Urinary bladder (tissue), 4 donors: ENCODE measurements at places on chromosomes 7 and 10. TPM values are rescaled to one million over a fixed set of nuclear protein-coding genes. Genes with fewer than 3 reads are reported as not detected.

The GARS1 gene
- total RNA-seq, result 76.7 TPM

DNA sequence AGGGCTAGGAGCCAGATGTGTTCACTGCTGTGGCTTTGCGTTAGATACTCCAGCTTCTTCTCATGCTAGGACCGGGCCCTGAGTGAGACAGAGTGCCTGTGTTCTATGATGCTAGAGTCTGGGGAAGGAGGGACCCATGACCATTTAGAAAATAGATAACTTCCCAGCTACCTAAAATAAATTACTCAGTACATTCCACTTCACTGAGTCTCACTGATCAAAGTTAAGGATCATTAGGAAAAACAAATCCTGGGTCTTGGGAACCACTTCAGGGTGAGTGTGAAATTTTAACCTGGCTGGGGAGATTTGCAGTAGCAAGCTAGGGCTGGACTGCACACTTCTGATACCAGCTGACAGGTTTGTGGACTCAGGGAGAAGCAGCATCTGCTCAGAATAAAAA, 138.1 kb downstream of the EMX2 start:
- no peak for DNase-seq

GRCh38 chr10:127428385-127428980, 120.6 kb upstream of the NPS start:
- DNase-seq, result no peak

GRCh38 chr10:30818010-30818660, 188.6 kb upstream of the LYZL2 start:
- no peak for DNase-seq

The DPP6 gene
- 2.4 TPM for total RNA-seq

DNA sequence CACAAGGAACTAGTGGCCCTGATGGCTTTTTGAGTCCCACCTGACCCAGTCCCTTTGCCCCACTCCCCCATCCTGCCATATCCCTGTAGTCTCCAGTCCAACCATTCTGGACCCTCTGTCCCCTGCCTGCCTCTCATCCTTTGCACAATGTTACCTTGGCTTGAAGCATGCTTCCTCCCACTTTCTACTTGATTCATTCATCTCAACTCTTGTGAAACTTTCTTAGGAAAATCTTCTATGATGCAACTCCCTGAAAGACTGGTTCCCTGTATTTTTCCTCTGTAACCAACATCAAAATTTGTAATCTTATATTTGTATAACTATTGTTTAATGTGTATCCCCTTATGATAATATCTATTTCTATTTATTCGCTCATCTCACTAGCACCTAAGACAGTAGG, 151.5 kb downstream of the LRRTM3 start:
- DNase-seq, result no peak

- peak; percentile 72 for DNase-seq
Observed at GRCh38 chr7:73715648-73716317, 3.7 kb downstream of the STX1A start.

The OLAH gene
- total RNA-seq, result not detected

- no peak for DNase-seq
Observed at GRCh38 chr10:22713853-22714478, 412 bp downstream of the PIP4K2A start.

GRCh38 chr7:7701527-7701926, 16.9 kb downstream of the RPA3 start:
- DNase-seq, result no peak

GRCh38 chr7:151235091-151235787, 3.0 kb downstream of the CHPF2 start:
- no peak for DNase-seq

The ASAH2 gene
- 1.1 TPM for total RNA-seq

GRCh38 chr7:25481891-25482290, 253.6 kb upstream of the NPVF start:
- DNase-seq, result no peak
